Activated T-helper 17 cell treated with anti-CD3 and anti-CD28 coated beads, Interleukin-2, amount 50 U/mL, for 72 hours (primary cell): ENCODE measurements at places on chromosomes 11 and 22.

- no peak for ATAC-seq
Measured at GRCh38 chr11:26219183-26220117, 112.5 kb upstream of the ANO3 start.

DNA sequence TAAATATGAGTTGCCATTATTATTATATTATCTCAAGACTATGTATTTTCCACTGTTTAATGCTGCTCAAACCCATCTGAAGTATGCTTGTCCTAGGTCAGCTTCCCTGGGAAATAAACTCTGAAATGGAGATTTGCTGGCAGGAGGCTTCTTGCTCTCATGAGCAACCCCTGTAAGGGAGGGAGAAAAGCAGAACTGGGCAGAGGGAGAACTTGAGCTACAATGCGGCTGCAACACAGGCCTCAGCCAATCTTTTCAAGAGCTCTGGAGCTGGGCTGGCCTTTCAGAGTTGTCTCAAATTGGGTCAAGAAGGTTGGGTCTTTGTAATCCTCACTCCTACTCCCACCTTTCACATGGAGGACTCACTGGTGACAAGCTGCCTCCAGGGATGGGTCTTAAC is 412.6 kb downstream of the TENM4 start:
- no peak for ATAC-seq

DNA sequence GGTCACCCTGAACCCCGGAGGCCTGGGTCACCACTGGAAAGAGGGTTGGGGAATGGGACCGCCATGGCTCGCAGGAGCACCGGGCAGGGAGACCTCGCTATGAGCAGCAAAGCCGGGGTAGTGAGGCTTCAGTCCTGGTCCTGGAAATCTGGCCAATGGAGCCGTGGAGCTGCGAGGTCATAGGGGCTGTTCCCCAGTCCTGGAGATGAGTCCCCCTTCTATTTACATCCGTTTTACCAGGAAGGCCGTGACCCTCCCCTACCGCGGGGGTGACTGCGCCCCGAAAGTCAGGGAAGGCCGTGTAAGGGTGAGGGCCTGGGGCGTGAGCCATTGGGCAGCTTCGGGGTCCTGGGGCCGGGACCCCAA is 449 bp downstream of the PIDD1 start:
- no peak for ATAC-seq

- ATAC-seq: no peak
Measured at GRCh38 chr22:32492111-32492510, 17.5 kb downstream of the FBXO7 start.

DNA sequence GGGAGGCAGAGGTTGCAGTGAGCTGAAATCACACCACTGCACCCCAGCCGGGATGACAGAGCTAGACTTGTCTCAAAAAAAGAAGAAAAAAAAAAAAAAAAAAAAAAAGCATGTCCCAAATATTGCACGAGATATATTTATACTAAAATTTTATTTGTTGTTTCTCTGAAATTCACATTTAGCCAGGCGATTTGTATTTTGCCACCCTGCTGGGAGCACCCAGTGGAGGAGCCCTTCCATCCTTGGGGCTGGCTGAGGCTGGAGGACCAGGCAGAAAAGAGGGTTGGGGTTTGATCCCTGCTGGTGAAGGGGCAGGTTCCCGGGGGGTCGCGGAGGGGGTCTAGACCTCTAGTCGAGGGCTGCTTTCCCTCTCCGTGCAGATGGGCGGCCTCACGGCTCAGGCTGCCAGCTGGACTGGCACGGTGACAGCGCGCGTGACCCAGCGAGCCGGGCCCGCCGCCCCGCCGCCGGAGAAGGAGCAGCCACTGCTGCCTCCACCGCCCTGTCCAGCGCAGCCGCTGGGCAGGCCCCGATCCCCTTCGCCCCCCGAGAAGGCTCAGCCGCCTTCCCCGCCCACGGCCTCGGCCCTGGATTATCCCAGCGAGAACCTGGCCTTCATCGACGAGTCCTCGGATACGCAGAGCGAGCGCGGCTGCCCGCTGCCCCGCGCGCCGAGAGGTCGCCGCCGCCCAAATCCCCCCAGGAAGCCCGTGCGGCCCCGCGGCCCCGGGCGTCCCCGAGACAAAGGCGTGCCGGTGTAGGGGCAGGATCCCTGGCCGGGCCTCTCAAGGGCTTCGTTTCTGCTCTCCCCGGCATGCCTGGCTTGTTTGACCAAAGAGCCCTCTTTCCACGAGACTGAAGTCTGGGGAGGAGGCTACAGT is 952 bp upstream of the CATSPERZ start:
- no peak for ATAC-seq

- ATAC-seq: no peak
Measured at GRCh38 chr11:91825777-91826176, 398.8 kb upstream of the FAT3 start.

DNA sequence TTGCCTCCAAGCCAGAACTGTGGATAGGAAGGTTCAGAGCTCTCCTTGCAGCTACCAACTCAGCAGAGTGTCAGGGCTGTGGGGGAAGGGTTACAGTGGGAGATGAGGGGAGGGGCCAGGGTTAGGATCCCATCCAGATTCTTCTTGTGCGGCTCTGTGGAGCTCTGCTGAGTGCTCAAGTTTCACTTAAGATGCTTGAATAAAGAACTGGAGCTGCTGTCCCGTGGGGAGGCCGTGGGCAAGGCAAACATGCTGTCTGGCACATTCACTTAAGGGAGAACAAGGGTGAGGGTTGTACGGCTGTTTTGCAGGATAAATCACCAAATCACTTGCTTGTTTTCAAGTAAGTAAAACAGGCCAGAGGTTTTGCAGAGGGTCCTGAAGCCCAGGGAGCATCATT is 197.1 kb downstream of the FAM76B start:
- ATAC-seq: no peak
